ENCODE measurements at places on chromosomes 3 and 15. TPM values are rescaled to one million over a fixed set of nuclear protein-coding genes. Genes with fewer than 3 reads are reported as not detected.

ONECUT1 gene
- not detected for total RNA-seq

XYLB gene
- 2.7 TPM for total RNA-seq

FRMD4B gene
- total RNA-seq: 62.4 TPM

CD276 gene
- total RNA-seq: 55.0 TPM

DUOXA2 gene
- not detected for total RNA-seq

TBC1D2B gene
- 69.8 TPM for total RNA-seq

SLC2A2 gene
- not detected for total RNA-seq

RBP2 gene
- 3.1 TPM for total RNA-seq

AGBL1 gene
- total RNA-seq: 12.0 TPM

CCR9 gene
- not detected for total RNA-seq

CNTN4 gene
- 10.4 TPM for total RNA-seq

LRRC34 gene
- 4.8 TPM for total RNA-seq

RTP1 gene
- not detected for total RNA-seq

STAC gene
- total RNA-seq: 51.4 TPM

LINS1 gene
- total RNA-seq: 18.8 TPM

CLDN18 gene
- total RNA-seq: 162 TPM

COL6A5 gene
- 4.5 TPM for total RNA-seq

THAP10 gene
- total RNA-seq: 2.4 TPM

SLC51B gene
- 3.2 TPM for total RNA-seq

RHOV gene
- 1.5 TPM for total RNA-seq

HHLA2 gene
- 4.9 TPM for total RNA-seq
